ENCODE measurements at places on chromosomes 2 and 18.

DNA sequence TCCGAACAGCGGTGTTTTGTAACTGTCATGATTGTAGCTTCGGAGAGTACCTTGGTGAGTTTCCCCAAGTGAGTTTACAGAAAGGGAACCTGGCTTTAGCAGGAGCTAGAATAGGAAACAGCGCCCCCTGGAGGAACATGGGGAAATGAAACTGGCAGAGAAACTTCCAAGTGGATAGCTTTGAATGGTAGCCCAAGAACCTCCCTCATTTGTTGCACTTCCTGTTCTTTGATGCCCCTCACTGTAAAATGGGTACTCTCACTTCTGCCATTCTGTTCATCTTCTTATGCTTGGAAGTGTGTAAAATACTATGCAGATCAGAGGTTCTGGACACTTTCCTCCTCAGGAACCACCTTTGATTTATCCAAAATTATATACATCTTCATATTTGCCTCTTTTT lies 36.2 kb downstream of the CHST10 start:
- peak; percentile 90 for DNase-seq

GRCh38 chr2:170924969-170925368 lies 4.1 kb upstream of the GORASP2 start:
- DNase-seq = no peak

- DNase-seq = no peak
Measured at GRCh38 chr2:239012228-239012627, 164.3 kb downstream of the TWIST2 start.

DNA sequence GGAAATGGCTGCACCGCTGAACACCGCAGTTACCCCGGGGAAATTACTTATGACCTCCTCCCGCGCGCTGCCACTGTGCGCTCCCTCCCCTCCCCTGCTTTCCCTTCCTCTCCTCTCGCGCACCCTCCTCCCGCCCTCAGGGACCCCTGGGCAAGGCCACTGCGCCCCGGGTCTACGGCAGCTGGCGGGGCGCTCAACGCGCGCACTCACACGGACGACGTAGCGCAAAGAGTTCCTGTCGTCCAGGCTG lies 7.9 kb downstream of the ALPP start:
- DNase-seq = no peak

- DNase-seq = no peak
Measured at GRCh38 chr2:174753038-174753633, 11.1 kb downstream of the CHRNA1 start.

- DNase-seq = peak; percentile 23
Measured at GRCh38 chr2:7203056-7203467, 285.9 kb downstream of the RNF144A start.

GRCh38 chr2:223465793-223466192 lies 136.4 kb downstream of the SCG2 start:
- DNase-seq = peak; percentile 81

DNA sequence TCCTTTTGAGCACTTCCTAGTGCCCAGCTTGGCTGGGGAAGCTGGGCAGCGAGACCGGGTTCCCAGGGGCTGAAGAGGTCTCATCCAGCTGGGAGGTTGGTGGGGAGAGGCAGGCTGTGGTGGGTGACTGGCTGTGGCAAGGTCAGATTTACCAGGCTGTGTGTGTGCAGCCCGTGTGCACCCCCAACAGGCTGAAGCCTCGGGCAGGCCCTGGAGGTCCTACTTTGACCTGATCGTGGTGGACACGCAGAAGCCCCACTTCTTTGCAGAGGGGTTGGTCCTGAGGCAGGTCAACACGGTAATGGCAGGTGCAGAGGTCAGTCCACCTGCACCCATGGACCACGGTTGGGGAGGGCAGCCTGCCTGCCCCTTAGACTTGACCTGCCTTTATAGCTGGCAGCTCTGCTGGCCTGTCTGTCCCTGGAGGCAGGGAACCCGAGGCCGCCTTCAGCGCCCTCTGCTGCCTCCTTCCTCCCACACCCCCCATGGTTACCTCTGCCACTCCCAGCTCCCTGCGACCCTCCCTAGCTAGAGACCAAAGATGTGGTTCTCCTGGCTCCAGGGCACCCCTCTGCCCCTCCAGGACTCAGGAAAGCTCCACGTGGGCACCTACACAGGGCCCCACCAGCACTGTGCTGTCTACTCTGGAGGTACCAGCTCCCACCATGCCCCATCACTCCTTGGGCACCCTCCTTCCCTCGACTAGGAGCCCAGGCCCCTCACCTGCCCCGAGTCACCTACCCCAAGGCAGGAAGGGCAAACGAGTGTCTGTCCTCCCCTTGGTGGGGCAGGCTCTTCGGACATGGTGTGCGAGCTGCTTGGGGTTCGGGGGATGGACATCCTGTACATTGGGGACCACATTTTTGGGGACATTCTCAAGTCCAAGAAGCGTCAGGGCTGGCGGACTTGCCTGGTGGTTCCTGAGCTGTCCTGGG lies 4.0 kb downstream of the NT5DC4 start:
- DNase-seq = no peak

- DNase-seq = no peak
Measured at GRCh38 chr18:22974001-22974400, 40.9 kb downstream of the RBBP8 start.

- DNase-seq = no peak
Measured at GRCh38 chr2:227793148-227793712, 20.4 kb upstream of the CCL20 start.

DNA sequence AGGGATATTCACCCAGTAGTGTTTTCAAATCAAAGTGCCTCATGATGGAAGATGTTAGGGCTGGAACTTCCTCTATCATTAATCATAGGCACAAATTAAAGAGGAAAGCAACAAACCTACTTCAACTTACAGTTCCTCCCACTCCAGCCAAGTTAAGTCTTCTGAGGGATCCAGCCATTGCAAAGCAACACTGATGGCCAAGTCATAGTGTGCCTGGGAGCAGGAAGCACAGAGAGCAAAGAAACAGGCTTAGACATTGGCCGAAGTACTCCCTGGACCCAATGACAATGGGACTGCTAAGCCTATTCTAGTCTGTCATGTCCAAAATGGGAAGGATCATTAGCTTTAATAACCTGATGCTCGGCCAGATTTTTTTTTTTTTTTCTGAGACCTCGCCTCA lies 7.0 kb downstream of the C2orf80 start:
- no peak for DNase-seq

- DNase-seq = no peak
Measured at GRCh38 chr2:96656540-96656939, 14.0 kb downstream of the FER1L5 start.

- no peak for DNase-seq
Measured at GRCh38 chr2:254241-254640, 9.6 kb downstream of the SH3YL1 start.

- DNase-seq = peak; percentile 71
Measured at GRCh38 chr2:168247341-168248261, at the start of gene STK39. Gene STK39 (minus strand): TSS chr2:168247595. CDS start chr2:168247435, 160 bp downstream.

- DNase-seq = no peak
Measured at GRCh38 chr18:56028514-56028913, 440.5 kb upstream of the TCF4 start.

- DNase-seq = no peak
Measured at GRCh38 chr2:156800781-156801361, 364.7 kb downstream of the GPD2 start.

DNA sequence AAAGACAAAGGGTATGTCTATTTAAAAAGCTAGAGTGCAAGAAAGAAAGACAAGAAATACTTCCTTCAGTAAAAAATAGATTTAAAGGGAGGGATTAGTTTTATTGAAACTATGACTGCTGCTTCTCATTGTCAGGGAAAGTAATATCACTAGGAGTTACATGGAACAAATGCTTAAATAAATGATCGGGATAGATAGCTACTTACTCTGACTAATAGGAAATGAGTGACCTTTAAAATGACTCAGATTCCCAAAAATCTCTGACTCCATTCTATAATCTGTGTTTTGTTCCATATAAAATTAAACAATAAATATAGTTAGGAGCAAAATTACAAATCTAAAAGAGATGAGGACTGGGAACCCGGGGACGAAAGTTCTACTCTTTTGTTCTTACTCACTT lies 669.3 kb downstream of the NR4A2 start:
- no peak for DNase-seq

DNA sequence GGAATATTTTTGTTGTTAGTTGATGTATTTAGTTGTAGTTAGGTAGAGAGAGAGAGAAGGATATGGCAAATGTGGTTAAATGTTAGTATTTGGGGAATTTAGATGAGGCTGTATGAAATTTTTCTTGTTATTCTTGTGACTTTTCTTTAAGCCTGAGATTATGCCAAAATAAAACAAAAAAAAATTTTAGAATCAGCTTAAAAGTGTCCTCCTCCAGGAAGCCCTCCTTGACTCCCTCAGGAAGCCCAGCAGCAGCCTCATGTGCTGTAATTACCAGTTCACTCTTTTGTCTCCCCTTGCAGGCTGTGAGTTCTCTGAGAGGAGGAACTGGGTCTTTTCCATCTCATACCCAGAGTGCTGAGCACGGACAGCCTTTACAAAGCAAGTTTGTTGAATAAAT lies 243.5 kb downstream of the TFCP2L1 start:
- no peak for DNase-seq

- DNase-seq = no peak
Measured at GRCh38 chr18:44883671-44884070, 203.0 kb downstream of the SETBP1 start.

DNA sequence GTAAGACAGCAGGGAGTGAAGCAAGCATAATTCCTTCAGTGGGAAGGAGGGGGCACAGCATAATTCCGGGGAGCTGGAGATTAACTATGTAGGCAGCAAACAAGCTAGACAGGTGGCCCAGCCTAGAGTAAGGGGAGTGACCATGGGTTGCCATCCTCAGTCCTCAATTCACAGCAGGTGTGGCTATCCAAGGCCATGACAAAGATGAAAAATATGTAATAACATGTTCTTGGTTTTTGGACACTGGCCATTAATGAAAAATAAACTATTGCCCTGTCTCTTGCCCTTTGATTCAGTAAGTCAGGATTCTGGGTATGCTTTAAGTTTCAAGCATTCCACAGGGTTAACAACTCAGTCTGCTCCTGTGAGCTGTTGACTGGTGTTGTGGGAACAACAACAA lies 65.0 kb downstream of the CYP1B1 start:
- DNase-seq = no peak

DNA sequence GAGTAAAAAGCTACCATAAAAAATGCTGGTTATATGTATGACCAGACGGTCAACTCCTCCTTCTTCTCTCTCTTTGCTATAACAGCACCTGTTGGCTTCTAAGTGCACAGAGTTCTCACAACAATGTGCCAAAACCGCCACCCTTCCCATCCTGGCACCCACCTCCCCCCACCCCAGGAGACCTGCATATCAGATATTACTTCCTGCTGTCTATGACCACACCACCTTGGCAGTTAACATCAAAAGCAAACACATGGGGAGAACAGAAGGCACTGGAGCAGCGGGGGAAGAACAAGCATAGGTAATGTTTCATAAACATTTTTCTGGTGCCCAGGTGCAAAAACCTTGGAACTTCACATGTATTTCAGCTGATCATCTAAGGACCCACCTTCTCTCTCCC lies 15.5 kb downstream of the SPRED2 start:
- DNase-seq = no peak

GRCh38 chr2:42813763-42814162 lies 21.4 kb upstream of the HAAO start:
- no peak for DNase-seq

DNA sequence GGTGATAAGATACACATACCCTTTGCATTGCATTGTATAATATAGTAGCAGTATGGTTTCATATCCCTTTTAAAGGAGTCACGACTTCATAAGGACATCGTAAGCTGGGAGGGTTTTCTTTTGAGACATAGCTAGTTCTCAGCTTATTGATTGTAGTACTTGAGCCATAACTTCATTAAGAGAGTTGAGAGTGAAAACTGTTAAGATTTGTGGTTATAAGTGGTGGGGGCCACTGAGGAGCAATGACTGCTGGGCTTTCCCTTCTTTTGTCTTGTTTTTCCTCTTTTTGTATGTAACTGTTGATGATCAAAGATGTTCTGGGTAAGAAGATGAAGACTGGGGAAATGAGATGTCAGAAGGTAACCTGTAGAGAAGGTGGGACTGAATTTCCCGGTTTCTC lies 11.0 kb downstream of the EIF5B start:
- no peak for DNase-seq

DNA sequence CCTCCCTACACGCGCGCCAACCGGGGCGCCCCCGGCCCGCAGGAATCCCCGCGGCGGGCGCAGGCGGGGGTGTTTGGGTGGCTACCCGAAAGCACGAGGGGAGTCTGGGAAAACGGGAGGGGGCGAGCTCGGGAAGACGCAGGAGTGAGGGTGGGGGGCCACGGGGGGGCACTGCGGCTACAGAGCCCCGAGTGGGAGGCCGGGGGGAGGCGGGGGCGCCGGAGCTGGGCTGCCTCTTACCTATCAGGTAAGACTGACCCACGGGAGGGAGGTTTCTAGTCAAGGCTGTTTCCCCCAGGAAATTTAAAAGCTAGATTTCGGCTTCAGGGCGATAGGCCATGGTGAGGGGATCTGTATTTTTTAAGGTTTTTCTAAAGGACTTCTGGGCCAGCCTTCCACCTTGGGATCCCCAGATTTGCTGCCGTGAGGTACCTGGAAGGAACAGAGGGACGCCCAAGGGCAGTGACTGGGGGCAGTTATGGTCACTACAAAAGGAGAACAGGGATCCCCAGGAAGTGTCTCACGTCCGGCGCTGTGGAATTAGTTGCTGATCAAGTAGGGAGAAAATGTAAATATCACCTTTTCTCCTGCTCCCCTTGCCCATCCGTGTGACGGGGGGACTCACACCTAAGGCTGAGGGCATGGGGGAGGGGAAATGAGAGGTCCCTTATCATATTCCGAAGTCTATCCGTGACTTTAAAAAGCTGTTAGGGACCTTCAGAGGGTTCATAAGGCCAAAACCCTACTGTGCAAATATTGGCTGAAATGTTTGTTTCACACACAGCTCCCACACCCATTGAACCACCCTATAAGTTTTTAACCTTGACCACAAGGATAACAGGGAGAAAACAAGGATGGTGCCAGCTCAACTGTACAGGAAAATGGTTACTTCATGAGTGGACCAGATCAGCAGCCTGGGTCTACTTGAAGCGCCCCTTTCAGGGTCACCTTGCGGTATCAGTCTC lies 638 bp upstream of the IRS1 start:
- no peak for DNase-seq

GRCh38 chr2:164777847-164778461 lies 63.7 kb downstream of the COBLL1 start:
- DNase-seq = no peak

DNA sequence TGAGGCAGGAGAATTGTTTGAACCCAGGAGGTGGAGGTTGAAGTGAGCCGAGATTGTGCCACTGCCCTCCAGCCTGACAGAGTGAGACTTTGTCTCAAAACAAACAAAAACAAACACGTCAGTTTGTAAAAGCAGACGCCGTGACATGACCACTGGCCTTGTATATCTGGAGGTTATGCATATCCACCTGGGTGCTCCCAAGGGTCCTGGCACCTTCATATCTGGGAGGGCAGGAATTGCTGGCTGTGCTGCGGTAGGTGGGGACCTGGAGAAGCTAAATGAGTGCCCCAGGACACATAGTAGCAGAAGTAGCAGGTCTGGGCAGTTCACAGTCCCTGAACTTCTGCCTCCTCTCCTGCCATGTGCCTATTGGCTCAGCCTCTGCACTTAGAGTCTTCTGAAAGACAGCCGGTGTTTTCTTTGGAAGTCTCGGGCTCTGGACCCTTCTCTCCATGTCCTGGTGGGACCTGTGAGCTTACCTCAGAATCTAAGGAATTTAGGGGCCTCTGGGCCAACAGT lies 30.9 kb upstream of the IL1R2 start:
- DNase-seq = no peak
